ENCODE measurements at places on chromosomes 6 and 20. TPM values are rescaled to one million over a fixed set of nuclear protein-coding genes. Genes with fewer than 3 reads are reported as not detected.

The ZFAND3 gene
- 32.6 TPM for total RNA-seq

The MTO1 gene
- total RNA-seq: 51.1 TPM

The SASH1 gene
- total RNA-seq: 26.1 TPM

The ZNF391 gene
- total RNA-seq: 1.7 TPM
